Stromal cell of bone marrow (primary cell): ENCODE measurements at places on chromosomes 6 and 20.

- no peak for DNase-seq
These were observed 126.2 kb downstream of the IMPG1 start for GRCh38 chr6:75946146-75946831.

- no peak for DNase-seq
These were observed 35.9 kb downstream of the BEND3 start for GRCh38 chr6:107079429-107079828.

- no peak for DNase-seq
These were observed 71.9 kb upstream of the CNR1 start for GRCh38 chr6:88238065-88238464.

DNA sequence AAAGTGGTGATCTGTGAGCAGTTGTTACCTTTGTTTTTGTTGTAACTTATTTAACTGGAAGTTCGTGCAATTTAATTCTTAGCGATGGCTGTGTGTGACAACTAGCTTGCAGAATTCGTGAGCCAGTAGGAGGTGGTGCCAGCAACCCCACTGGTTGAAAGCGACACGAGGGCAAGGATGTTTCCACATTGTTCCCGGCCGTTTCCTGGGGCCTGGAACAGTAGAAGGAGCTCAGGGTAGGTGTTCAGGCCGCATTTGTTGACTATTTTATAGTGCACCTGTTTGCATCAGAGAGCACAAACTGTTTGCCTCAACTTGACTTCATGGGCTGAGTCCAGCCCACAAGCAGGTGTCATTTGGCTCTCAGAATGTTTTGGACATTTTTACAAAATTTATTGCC lies 112.1 kb upstream of the PTPN1 start:
- DNase-seq, result no peak

DNA sequence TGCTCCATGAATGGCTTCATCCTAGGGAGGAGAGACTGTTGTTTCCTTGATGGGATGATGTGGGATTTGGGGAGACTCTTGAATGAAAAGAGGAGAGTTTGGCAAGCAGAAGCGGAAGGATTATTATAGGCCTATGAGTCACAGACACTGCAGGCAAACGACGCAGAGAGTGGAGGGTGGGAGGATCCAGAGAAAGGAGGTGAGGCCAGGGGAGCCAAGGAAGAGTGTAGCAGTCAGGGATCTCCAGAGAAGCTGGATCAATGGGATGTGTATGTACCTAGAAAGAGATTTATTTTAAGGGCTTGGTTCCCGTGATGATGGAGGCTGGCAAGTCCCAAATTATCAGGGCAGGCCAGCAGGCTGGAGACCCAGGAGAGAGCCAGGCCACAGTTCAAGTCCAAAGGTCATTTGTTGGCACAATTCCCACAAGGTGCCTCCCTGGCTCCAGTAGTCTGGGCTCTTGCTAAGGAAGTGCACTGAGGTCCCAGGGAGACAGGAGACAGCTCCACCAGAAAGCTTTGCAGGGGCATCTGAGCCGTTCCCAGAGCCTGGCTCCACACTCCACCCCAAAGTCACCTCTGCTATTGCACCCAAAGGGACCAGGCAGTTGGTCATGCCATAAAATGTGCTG lies 76.0 kb downstream of the ADTRP start:
- DNase-seq, result peak; percentile 59

DNA sequence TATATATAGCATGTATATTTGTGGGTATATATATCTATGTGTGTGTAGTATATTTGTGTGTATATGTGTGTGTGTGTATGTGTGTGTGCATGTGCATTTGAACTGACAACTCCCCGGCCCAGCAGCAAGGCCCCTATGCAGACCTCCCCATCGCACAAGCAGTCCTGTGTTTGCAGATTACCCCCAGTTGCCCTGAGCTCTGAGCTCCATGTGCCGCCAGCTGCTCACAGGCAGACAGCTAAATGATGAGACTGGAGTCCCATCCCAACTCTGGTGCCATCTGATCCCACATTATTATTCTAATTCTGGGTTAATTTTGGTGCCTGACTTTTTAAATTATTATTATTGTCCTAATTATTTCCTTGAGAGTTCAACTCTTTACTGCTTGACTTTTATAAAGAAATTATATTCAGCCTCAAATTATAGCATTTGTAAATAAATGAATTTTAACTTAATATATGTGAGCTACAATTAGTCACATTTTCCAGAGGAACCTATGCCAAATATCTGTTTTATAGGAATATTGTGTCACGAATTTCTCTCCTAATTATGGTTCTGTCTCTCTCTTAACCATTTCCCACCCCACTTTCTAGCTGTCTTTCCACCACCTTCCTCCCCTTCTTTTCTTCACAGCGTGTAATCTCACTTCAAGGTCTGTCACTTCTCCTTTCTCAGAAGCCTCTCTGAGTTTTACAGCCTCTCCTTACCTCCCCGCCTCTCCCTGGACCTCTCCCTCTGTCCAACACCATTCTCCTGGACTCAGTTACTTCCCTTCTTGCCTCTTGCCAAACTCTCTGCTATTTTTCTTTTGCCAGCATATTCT lies 90.6 kb upstream of the SYNDIG1 start:
- no peak for DNase-seq

DNA sequence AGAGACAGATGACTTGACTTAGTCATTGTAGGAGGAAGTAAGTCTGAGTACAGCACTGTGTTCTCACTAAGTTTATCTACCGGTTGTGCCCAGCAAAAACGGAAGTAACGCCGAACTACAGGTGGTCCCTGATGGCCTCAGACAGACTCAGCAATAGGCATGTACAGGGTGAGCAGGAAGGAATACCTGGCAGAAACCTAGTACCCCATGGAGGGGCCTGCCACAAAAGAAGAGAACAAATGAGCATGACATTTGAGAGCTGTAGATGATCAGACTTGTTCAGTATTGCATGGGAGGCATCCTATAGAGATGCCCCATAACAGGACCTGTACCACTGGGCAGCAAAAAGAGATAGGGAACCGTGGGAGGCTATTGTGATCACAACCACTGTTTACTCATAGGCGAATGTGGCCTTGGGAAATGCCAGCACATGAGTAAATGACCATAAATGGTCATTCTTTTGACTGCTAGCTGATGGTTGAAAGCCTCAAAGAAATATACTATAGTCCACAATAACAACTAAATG lies 106.4 kb upstream of the TAB2 start:
- DNase-seq, result no peak

- peak; percentile 94 for DNase-seq
These were observed 447.2 kb downstream of the FRK start for GRCh38 chr6:115613488-115613887.

- no peak for DNase-seq
These were observed 10.0 kb downstream of the PXDC1 start for GRCh38 chr6:3741477-3741871.

DNA sequence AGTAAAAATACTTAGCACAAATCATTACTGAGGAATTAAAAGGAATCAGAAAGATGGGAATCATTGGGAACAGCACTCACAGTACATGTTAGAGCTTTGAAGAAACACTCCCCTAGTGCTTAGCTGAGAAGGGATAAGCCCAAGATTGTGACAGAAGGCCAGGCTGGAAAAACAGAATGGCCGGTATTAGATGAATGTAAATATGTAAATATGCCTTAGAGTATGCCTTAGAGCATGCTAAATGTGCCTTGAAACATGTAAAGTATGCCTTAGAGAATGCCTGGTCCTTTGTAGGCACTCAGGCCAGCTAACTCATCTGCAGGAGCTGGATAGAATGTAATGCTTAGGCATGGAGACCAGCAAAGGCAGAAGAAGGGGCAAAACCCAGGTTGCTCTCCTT lies 10.6 kb upstream of the TENT5A start:
- DNase-seq, result no peak

DNA sequence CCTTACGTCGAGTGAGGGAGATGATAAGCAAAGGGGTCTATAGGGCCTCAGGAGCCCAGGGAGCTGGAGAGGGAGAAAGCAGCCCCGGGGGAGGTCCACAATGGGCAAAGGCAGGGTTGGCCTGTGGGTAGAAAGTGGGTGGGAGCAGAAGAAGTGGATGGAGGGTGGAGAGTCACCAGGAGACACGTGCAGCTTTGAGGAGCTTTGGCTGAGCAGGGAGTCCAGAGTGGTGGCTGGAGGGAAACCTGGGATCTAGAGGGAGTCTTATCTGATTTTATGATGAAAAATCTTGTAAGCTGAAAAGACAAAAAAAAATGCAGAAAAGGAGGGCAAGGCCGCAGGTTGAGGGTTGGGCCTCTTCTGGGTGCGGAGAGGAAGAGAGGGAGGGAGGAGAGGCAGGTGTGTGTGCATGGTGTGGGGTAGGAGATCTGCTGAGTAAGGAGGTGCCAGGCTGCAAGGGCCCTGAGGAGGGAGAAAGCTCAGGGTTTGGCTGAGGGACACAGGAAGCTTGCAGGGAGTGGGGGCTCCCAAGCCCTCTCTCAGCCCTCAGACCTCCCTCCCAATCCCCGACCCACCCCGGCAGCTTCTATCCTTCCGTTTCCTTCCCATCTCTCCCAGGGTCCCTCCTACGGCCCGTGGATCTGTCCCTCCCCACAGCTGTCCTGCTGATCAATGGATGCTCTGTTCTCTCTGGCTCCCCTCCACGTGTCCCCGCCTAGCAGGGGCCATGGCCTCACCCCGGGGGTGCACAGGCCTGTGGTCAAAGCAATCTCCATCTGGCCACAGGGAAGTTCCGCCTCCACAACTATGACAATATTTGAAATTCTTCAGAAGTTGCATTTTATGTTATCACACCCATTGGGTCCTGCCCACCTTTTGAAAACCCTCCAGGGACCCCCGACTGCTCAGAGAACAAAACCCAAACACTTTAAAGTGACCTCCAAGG lies 17.1 kb upstream of the BPI start:
- DNase-seq, result no peak

DNA sequence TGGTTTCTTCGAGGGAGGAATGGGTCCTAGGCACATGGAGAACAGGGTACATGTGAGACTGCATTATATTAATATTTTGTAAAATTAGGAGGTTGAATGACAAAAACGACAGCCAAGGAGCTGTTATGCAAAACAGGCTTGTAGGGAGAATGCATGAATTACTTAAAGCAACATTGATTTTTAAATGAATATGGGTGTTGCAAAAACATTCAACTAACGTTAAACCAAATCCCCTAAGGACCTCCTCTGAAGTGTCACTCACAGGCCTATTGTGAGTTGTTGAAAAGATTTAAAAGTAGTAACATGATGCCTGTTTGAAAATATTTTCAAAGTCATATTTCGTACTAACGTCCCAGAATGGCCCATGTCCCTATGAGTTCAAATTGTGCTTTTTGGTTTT lies 21.9 kb downstream of the FBXL4 start:
- no peak for DNase-seq

DNA sequence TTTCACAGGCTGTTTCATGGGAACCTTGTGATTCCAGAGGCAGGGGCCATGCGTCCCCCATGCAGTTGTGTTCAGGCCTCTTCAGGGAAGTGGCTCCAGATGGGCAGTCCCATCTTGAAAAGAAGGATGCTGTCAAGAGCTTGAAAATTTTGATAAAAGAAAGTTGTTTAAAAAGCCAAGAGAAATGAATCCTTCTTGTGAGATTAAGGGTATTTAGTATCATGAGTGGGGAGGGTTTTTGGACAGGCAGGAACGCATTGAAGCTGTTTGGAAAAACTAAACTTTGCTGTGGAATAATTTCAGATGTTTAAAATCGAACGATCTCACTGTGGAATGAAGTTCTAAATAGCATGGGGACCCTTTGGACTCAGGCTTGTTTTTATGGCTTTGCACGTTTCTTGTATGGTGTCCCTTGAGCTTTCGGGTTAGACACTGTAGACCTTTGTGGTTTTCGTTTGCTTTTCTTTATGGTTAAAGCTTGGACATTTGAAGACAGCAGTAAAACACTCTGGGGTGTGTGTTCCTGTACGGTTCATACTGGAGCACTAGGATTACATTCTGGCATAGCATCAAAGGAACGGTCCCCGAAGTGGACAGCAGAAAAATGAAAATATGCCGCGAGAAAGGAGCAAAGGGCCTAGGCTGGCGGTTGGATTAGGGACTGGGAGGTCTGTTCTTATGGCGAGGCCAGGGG lies 18.2 kb downstream of the KIF25 start:
- DNase-seq, result no peak

DNA sequence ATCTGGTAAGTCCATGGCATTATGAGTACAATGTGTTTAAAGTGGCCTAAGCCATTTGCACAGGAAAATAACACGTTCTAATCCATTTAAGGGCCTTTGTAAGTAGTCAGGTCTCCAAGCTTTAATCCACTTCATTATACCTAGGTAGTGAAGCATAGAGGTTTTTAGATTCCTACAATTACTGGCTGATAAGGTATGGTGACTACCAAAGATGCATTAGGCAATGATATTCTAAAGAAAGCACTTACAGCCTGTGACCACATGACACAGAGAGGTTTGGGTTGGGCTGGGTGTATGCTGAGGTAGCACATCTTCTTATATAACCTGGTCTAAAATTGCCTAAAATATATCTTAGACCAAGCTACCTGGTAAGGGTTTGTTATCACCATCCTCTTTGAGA lies 504.4 kb downstream of the TFAP2B start:
- DNase-seq, result no peak

DNA sequence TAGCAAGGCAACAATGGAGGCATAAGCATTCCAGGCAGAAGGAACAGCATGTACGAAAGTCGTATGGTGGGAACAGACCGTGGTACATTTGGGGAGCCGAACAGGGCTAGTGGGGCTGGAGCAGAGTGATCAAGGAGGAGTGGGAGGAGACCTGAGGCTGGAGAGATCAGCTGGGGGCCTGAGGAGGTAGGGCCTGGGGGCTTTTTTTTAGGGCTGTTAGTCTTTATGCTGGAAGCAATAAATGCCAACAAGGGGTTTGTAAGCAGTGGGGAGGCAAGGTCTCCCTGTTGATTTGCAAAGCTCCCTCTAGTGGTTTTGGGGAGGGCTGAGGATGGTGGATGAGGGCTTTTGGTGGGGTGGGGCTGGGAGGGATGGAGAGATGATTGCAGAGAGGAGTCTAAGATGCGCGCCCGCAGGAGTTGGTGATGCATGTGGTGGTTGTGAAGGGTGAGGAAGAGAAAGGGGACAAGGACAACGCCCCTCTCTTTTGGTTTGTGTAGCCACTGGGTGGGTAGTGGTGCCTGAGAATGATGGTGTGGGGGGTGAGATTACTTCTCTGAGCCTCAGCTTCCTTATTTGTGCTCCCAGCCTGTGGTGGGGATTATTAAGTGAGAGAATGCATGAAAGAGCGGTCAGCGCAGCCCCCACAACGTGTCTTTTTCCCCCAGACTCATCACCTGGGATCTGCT lies 74.1 kb upstream of the TOX2 start:
- DNase-seq, result no peak

DNA sequence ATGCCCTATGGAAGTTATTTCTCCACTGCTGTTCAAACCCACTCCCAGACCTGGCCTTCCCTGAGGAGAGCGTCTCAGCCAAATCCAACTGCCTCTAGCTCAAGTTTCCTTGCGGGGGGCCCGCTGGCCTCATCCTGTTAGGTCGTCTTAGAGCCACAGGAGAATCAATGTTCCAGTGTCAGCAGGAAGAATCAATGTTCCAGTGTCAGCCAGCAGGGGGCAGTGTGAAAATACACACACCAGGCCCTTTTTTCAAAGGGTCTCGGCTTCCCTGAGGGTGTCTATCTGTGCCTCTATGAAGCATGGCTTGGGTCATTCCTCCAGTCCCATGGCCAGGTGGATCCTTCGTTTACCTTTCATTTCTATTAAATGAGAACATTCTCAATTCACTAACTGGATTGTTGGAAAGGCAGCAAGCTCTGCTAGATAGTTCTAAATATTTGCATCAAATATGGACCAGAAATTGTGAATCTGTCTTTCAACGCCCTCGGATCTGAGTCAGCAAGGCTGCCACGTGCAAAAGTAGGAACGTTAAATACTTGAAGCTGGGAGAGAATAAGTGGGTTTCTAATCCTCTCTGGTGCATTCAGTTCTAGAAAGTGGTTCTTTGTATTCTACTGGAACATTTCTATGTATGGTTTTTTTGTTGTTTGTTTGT lies 19.2 kb downstream of the PRND start:
- DNase-seq, result no peak
